Esophagus muscularis mucosa (tissue), 4 donors: ENCODE measurements at places on chromosomes 7 and 10. TPM values are rescaled to one million over a fixed set of nuclear protein-coding genes. Genes with fewer than 3 reads are reported as not detected.
A peak's percentile ranks its signal among the peaks of the same experiment; 100 is the strongest.

Gene ZNF479
- total RNA-seq, result not detected

Gene RAPGEF5
- total RNA-seq, result 22.5 TPM

GRCh38 chr7:134140889-134141867 is 14.0 kb downstream of the LRGUK start:
- no peak for DNase-seq

Gene GALNT17
- total RNA-seq, result 80.4 TPM

- DNase-seq, result peak; percentile 55
These were observed at the start of gene TMEM225B for GRCh38 chr7:99597762-99598501. Gene TMEM225B (plus strand): TSS chr7:99598267. CDS start chr7:99604389, 6,122 bp downstream.

GRCh38 chr10:75418293-75418692 is 13.1 kb upstream of the LRMDA start:
- DNase-seq, result no peak

Gene ARMS2
- total RNA-seq, result not detected

DNA sequence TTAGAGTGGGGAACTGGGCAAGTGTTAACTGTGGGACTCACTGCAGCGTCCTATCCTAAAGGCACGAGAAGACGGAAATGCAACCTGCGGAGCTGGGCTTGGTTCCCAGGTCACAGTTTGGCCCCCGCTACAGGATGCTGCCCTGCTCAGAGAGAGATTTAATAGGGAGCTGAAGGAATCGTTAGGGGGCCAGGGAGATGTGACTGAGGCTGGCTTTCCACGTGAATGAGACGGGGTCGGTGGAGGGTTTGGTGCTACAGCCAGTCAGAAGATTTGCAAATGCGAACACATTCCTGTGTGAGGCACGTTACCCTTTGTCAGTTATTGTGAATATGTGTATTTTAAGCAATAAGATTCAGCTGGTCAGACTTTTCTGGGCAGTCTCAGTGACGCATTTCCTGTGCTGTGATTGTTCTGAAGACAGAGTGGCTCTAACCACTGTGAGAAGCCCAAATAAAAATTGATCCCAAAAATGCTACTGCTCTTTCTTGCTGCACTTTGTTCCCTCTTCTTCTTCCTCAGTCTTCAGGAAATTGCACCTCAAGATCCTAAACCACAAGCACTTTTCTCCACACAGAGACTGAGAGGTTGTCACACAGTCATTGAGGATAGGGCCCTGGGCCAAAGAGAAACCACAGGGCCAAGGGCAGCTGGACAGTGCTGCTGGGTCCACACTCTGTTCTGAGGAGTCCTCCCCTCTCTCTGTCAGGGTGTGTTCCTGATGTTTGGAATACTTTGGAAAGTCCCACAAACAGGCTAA is 21.2 kb downstream of the CYP17A1 start:
- peak; percentile 93 for DNase-seq

DNA sequence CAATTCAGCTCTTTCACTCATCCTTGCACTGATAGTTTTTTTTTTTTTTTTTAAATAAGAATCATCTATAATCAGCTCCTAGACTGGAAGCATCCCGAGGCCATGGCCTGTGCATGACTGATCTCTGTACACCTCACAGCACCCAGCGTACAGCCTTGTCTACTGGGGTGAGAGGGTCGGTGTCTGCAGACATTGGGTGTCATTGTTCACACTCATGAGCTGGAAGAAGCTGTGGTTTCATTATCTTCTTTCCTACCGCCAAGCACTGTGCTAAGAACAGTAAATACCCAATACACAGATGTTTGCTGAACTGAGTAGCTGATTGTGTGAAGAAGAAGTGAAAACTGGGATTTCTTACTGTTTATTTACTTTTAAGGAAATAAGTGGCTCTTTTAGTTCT is 123.6 kb downstream of the CLEC2L start:
- DNase-seq, result no peak

Gene ACTL6B
- not detected for total RNA-seq

DNA sequence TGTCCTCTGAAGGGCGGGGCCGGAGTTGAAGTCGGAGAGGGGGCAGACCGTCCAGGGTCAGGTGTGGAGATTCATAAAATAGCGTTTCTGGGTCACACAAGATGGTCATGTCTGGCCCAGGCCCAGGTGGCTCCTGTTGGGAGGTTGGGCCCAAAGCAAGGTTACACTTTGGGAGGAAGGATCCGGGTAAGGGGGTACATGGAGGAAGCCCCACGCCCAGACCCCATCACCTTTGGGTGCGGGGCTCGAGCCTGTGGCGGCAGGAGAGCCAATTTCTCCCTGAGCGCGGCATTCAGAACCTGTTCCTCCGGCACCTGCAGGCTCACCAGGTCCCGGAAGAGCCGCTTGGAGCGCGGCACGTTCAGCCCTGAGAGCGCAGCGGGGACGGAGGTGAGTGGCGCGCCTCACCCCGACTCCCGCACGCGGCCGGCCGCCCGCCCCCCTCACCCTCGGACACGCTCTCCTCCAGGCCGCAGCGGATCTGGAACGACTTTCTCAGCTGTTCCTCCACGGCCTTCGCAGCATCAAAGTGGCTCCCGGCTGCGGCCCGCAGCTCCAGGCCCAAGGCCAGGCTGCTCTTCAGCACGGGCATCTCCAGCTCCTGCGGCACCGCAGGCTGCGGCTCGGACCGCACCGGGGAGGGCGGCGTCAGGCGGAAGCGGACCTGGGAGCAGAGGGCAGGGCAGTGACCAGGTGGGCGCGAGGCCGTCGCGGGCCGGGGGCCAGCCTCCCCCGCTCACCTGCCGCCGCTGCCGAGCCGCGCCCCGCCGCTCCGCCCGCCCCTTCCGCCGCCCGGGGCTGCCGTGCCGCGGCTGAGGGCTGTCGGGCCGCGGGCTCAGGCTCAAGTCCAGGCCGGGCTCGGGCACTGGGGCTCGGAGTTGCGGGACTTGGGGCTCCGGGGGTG is 644 bp downstream of the PPP1R35 start:
- DNase-seq, result no peak

DNA sequence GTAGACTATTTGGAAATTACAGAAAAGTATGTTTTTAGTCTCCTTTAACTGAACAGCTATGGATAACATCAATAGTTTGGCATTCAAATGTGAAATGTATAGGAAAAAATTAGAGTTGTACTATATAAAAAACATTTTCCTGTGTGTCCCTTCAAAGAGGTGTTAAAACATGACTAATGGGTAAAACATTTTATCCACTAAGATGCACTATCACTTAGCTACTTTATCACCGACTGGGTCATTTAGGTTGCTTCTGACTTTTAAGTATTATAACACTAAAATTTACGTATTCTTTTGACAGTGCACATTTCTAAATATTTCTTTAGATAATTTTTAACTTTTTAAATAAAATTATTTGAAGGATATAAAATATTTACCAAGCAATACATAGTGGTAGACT is 77.6 kb downstream of the UBE2H start:
- DNase-seq, result no peak

DNA sequence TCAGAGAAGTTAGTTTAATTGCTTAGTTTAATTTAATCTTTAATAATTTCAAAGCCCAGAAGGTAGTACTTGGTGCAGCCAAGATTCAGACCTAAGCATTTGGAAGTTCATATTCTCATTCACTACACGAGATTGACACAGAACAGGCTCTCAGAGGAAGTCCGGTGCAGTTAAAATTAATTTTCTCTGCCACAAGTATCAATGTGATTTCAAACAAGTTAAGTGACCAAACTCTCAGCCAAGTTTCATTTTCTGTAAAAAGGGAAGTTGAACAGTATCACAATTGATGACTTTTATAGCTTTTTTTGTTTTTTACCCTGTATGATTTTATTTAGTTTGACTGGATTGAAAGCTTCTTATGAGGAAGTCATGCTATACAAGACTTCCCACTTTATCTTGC is 1494.9 kb upstream of the LRRTM3 start:
- no peak for DNase-seq

Gene UCN3
- not detected for total RNA-seq

- DNase-seq, result no peak
These were observed 109.6 kb downstream of the BICC1 start for GRCh38 chr10:58622246-58622645.

DNA sequence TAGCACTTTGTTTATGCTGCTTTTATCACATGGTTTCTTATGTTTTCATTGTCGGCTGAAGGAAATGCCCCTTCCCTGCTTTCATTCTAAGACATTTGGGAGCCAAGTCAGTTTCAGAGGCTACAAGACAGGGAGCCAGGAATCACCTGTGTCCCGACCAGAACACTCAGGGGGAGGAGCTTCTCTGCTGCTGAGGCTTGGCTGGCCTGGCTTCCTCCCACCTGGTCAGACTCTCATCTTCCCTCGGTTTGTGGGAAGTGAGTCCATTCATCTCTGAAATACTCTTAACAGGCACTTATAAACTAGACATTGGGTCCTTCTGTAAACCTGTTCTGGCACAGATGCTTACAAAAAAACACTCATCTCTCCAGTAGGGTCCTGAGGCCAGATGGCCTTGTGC is 19.6 kb upstream of the GOLGA7B start:
- no peak for DNase-seq

Gene SEMA3A
- total RNA-seq, result 39.0 TPM

Gene WIPF3
- 3.3 TPM for total RNA-seq

DNA sequence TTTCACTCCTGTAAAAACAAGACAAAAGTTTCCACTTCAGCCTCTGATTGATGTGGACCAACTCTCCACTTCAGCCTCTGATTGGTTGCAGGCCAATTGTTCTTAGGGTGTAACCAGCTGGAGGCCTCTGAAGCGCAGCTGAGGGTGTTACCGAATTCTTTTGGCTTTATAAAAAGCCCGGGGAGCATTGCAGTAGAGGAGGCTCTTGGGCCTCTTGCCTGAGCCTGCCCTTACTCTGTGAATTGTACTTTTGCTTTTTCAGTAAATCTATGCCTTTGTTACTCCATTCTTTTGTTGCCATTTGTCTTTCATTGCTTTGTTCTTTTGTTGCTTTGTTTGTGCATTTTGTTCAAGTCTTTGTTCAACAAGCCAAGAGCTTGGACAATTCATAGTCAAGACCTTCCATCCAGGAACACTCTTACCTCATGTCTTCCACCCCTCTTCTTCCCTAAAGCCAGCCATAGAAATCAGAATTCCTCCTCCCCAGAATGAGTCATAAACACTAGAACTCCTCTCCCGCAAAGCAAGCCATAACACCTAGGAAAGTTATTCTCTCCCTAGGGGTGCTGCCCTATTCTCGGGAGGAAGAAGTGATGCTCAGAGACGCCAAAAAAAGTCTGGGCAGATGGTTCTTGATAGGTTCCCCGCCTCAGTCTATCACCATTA is 53.5 kb upstream of the ARMC3 start:
- DNase-seq, result no peak
